ENCODE measurements at places on chromosomes 2 and 18.

GRCh38 chr2:241237949-241238371, 49.5 kb downstream of the ANO7 start:
- DNase-seq, result no peak

DNA sequence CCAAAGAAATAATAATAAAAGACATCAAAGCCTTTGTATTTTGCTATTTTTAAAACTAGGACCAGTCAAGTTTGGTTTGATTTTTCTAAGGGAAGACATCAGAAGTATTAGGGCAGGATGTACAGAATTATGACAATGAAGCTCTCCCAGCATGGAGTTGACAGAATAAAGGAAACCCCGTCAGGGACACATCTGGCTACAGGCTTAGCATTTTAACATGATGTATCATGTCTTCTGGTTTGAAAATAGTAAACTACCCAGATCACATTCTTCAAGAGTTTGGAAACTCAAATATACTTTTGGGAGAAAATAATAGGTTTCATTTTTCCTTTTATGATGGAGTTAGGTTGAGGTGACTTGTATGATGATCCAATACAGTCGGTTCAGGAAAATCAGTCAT, 552.0 kb upstream of the CDH2 start:
- no peak for DNase-seq

- DNase-seq, result no peak
These were observed 460.6 kb downstream of the CNTNAP5 start for GRCh38 chr2:124485659-124486058.

GRCh38 chr18:80104364-80104779, 4.7 kb upstream of the ADNP2 start:
- no peak for DNase-seq

DNA sequence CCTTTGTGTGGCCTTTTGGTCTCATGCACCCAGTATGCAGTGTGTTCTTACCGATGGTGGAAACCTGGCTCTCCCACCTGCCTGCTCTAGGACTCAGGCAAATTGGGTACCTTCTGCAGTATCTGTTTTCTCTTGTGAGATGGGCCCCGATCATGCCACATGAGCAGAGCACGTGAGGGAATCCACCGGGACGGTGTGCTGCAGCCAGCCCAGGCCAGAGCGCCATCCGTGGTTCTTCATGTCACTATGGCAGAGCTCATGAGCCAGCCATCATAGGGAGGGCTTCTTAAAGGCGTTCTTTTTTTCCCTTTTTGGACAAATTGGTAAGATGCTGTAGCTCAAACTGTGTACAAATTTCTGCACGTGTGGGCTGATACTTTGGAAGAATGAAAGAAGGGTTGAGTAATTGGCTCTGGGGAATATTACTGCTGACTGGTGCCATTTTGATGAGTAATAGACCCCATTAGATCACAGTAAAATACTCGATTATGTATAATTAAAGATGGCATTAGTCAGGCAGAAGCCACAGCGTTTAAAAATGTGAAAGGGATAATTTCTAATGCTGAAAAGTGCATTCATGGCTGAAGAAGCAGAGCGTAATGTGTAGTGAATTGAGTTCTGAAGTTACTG, 19.2 kb downstream of the SH3RF3 start:
- DNase-seq, result no peak

DNA sequence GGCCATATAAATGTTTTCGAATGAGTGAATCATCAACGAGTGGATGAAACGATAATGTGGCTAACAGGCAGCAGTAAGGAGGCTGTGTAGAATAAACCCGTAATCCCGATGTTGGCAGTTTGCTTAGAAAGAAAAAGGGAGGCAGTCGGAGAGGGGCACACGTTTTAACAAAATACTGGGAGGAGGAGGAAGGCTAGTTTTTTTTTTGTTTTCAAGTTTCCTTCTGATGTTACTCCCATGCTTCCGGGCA, 476 bp upstream of the MSH2 start:
- DNase-seq, result no peak

DNA sequence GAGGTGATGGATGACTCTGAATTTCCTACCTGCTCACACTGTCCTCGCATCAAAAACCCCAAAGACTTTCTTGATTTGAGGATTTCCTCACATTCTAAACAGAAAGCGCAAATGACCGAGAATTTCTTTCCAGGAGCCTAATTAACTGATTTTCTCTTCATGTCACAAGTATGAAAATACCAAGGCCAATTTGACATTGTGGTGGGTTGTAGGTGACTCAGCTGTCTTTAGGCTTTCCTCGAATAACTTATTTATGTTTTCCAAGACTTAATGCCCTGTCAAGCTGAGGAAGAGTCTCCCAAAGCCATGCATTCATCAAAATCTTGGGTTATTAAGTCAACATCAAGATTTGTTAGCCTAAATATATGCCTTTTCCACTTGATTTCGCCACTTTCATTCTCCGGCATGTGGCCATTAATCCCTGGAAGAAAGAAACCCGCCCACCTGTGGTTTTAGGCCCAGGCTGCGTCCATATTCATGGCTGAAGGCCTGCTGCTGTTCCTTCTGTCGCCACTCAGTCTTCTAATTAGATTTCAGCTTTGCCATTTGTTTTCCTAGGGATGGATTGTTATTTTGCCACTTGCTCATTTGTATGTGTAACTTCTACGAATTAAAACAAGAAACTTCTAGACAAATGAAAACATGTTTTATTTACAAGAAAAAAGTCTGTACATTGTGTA, 84.9 kb downstream of the ST6GAL2 start:
- DNase-seq, result no peak

DNA sequence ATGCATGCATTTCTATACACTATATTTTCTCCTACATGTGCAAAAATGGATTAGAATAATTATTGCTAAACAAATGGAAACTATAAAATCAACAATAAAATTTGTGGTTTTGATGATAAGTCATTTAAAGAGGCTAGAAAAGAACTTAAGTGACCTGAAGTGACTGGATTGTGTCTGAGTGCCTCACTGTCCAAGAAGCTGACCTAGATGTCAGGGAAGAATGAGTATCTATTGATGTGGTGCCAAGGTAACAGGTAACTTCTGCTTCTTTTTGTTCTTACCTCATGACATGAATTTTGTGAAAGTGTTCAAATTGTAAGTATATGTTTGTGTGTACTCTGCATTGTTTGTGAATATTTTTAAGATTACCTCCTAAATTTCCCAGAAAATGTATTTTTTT, 1623.9 kb upstream of the ACVR2A start:
- no peak for DNase-seq

DNA sequence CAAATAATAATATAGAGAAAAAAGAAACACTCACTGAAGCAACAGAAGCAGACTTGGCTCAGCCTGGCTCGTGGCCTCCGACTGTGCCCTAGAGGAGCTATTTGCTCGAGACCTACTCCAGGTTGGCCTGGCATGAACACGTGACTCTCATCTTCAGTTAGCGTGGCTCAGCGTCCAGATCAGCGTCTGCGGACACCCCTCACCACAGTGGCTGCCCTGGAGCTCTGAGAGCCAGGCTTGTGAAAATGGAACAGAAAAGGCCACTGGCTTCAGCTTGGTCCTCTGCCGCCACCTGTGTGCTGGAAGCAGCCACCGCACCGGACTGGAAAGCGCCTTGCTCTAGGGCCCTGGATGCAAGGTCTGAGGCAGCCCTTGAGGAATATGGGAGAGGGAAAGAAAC, 1184.0 kb upstream of the GYPC start:
- DNase-seq, result no peak

DNA sequence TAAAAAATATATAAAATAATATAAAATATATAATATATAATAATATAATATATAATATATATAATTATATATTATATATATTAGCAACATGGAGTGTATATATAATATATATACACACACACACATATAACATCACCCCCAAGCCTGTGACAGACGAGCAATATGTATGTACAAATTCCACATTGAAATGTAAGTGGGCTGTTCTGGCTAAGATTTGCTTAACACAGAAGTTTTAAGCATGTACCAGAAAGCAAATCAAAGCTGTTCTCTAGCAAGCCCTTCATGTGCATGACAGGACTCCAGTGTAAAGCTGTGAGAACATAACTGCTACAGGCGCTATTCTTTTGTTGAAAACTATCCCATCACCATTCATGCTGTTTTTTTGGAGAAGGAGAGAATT, 261.7 kb upstream of the TNP1 start:
- no peak for DNase-seq

DNA sequence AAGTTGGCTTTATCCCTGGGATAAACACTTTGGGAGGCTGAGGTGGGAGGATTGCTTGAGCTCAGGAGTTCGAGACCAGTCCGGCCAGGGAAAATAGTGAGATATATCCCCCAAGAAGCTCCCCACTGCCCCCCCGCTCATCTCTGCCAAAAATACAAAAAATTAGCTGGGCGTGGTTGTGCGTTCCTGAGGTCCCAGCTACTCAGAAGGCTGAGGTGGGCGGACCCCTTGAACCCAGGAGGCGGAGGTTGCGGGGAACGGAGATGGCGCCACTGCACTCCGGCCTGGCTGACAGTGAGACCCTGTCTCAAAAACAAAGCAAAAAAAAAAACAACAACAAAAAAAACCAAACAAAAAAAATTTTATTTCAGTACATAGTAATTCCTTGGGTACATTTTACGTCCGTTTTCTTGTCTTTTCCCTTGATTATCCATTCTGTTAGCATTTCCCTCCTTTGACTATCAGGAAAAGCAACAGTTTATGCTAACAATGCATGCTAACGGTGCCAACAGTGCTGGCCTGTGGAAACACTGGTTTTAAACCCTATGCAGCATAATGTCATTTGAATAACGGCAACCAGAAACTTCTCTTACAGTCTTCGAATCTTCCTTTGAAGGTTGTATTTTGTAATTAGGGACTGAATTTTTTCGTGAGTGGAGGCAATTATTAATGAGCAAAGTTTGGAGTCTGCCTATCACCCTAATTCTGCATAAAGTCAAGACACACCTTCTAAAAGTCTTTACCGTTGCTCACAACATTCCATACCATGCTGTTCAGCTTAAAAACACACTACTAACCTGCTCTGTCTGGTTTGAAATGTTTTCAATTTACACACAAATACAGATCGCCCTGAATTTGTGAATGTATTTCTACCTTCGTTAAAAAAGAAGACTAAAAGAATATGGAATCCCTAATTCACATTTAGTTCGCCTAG, 721 bp upstream of the MIB1 start:
- DNase-seq, result no peak

DNA sequence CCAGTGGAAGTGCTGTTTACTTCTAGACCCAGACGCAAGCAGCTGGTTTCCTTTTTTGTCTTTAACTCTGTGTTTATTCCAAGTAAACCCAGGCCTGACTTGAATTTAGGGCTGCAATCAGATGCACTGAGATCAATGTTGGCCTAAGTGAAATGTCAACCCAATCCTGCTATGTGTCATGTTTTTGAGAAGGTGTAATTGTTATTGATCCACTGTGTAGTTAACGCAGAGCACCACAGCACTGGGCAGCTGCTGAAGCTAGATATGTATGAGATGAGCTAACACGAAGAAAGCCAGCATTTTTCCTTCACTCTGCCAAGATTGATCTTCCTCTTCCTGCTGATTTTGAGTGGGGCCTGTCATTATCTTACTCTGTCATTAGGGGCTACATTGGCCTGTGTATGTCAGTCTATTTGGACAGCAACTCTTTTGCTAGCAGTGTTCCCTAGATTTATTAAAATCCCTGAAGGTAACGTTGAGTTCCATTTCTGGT, 18.9 kb upstream of the DLX1 start:
- DNase-seq, result no peak

DNA sequence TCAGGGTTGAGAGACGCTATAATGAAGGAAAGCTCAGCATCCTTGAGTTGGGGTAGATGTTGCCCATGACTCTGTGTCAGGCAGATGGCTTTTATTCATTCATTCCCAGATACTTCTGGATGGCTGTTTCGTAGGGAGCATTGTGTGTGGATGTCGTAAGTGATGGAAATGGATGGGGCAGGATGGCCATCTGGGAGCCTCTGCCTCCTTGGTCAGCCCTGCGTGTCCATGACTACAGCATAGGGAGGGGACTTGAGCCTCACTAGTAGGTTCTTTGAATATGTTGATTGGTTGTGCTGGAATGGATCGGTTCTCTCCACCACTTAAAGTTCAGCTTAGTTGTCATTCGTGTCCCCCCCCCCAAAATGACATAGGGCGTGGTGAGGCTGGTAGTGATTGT, 44.9 kb downstream of the TGOLN2 start:
- no peak for DNase-seq

DNA sequence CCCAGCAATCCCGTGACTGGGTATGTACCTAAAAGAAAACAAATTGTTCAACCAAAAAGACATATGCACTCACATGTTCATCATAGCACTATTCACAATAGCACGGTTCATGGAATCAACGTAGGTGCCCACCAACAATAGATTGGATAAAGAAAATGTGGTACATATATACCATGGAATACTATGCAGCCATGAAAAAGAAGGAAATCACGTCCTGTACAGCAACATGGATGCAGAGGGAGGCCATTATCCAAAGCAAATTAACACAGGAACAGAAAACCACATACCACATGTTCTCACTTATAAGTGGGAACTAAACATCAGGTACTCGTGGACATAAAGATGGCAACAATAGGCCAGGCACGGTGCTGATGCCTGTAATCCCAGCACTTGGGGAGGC, 207.9 kb upstream of the TNP1 start:
- DNase-seq, result no peak

DNA sequence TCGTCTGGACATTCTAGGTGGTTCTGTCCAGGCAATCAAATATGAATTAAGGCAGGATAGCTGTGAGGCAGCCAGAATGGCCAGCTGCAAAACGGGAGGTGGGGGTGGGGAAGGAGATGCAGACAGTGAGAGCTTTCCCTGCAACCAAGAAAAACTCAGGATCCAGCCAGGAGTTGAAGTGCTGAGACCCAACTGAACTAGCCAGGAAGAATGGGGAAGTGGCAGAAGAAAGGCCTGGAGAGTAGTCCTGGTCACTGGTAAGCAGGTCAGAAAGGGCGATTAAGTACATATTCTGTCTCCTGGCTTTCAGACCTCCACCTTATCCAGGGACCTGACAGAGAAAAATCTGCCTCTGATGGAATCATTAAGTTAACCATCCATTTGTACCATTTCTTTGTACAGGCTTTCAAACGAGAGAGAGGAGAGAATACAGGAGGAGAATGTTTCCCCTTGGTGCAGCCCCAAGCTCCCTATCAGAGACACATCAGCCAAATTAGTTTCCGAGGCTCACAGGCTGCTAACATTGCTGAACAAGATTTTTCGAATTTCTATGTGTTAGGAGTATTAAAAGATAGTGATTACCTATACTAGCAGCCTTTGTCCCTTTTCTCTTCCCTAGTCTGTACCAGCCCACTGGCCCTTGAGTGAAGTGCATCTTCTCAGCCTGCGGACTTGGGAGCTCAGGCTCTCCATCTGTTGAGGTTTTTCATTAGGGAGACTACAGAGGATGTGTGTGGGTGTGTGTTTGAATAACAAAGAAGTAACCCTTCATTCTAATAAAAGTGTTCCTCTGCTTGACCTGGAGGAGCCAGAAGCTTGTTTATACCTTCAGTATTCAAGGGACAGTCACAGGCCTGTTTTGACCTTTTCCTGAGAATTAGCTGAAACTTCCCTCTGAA, 12.5 kb upstream of the HOXD1 start:
- DNase-seq, result no peak

Data from left renal pelvis (tissue), 4 donors.